ENCODE measurements at places on chromosomes 6 and 20. TPM values are rescaled to one million over a fixed set of nuclear protein-coding genes. Genes with fewer than 3 reads are reported as not detected.
A peak's percentile ranks its signal among the peaks of the same experiment; 100 is the strongest.

SFTA2 gene
- polyA plus RNA-seq = not detected

EDEM2 gene
- 30.1 TPM for polyA plus RNA-seq

MYBL2 gene
- 35.7 TPM for polyA plus RNA-seq

SLC22A7 gene
- polyA plus RNA-seq = not detected

ZCCHC3 gene
- 13.6 TPM for polyA plus RNA-seq

LTA gene
- not detected for polyA plus RNA-seq

C4A gene
- polyA plus RNA-seq = 5.7 TPM

GRCh38 chr20:8721098-8721497, 347.8 kb upstream of the PLCB4 start:
- DNase-seq = peak; percentile 72

- DNase-seq = no peak
Measured at GRCh38 chr6:43893073-43893472, 123.1 kb downstream of the VEGFA start.

GRCh38 chr6:39962831-39963230, 28.6 kb upstream of the MOCS1 start:
- DNase-seq = no peak

DNA sequence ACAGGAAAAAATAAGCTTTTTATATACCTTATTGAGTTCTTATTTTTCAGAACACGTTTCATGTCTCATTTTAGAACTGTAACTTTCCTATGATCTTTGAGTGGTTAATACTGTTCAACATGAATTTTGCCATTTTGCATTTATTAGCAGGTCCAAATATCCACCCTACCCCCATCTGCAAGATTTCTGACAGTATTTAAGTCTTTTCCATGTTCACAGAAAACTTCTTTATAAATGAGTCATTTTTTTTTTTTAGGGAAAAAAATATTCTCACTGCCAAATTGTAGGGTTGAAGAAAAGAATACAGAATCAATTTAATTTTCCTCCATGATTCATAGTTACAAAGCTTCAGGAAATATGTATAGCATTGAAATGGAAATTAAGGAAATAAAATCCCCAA, 101.8 kb downstream of the COL21A1 start:
- DNase-seq = no peak

GRCh38 chr6:14036911-14037310, 80.7 kb upstream of the CD83 start:
- DNase-seq = no peak

DNA sequence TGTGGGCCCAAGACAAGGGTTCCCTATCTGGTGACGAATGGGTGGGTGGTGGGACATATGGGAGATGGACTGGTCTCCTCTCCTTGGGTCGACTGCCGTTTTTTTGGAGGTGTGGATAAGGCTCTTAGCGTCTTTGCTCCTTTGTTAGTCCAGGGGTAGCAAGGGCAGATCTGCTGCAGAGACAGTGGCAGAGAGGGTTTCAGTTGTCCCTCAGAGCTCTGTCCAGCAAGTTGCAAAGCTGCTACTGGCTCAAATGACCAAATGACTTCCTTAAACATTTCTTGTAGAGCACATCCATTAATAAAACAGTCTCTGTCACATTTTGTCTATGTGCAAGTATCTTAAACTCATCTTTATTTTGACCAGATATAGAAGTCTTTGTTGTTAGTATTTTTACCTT, 508.0 kb upstream of the ADGRB3 start:
- DNase-seq = no peak

- peak; percentile 98 for DNase-seq
Measured at GRCh38 chr6:125944434-125944816, 12.1 kb upstream of the HINT3 start.

Measured in endothelial cell of umbilical vein (primary cell).